ENCODE measurements at places on chromosomes 5 and 9.

DNA sequence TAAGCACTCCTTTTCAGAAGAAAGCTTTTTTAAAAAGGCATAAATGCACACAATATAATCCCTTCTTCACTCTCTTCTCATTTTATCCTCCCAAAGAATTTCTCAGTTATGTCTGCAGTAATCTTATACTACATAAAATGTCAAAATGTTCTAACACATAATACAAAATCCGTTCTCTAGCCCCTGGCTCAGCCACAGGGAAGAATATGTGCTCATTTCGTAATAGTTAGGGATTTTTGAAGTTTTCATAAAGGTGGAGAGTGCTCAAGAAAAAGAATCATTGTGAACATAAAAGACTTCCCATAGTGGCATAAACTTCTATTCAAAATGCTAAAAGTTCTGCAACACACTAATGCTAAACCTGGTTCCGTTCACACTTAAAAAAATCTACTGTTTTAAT is 1410.7 kb upstream of the C9orf72 start:
- no peak for DNase-seq

GRCh38 chr9:109632817-109633216 is 134.7 kb upstream of the PTPN3 start:
- no peak for DNase-seq

DNA sequence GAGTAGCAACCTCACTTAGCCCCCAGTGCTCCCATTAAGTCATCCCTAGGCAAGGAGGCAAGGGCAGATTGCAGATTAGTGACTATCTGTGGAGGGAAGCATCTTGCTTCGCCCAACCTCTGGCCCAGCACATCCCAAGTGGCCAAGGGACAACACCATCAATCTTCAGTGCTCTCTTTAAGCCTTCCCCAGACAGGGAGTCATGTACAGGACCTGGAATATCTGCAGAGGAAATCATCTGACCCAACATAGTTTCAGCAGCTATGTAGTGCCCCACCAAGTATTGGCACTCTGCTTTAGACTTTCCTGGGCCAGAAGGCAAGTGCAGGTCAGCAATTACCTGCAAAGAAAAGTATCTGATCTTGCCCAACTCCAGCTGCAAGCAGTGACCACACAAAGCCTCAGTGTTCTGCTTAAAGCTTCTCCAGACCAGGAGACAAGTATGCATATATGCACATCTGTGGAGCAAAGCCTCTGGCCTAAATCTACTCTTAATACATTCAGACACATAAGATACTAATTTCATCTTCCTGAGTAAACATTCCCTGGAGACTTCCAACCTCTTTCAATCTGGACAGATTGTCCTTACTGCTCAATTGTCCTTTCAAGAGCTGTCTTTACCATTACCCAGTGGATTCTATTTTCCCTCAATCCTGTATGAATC is 224.8 kb upstream of the VLDLR start:
- DNase-seq = no peak

DNA sequence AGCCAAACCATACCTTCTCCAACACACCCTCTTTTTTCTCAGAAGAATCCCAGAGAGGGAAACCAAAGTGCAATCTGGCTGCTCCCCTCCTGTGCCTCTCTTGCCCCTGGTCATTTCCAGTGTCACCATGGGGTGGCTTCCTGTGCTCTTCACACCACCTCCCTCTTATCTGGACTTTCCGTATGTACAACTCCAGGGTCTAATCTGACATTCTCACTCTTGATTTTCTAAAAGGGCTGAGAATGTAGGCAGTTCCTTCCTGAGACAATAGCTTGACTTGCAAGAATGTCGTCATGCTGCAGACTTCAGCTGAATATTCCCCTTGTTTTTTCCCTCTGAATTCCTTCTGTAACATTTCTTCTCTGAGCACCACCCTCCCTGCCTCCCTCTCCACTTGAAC is 110.2 kb downstream of the FBXL7 start:
- no peak for DNase-seq

- DNase-seq = no peak
Measured at GRCh38 chr5:164256351-164256750, 750.9 kb downstream of the MAT2B start.
